ENCODE measurements at places on chromosomes 6 and 20. TPM values are rescaled to one million over a fixed set of nuclear protein-coding genes. Genes with fewer than 3 reads are reported as not detected.
A peak's percentile ranks its signal among the peaks of the same experiment; 100 is the strongest.

GRCh38 chr6:6686748-6687601, 98.5 kb downstream of the LY86 start:
- DNase-seq = peak; percentile 90

- DNase-seq = no peak
Observed at GRCh38 chr20:40203032-40203431, 486.0 kb downstream of the MAFB start.

DNA sequence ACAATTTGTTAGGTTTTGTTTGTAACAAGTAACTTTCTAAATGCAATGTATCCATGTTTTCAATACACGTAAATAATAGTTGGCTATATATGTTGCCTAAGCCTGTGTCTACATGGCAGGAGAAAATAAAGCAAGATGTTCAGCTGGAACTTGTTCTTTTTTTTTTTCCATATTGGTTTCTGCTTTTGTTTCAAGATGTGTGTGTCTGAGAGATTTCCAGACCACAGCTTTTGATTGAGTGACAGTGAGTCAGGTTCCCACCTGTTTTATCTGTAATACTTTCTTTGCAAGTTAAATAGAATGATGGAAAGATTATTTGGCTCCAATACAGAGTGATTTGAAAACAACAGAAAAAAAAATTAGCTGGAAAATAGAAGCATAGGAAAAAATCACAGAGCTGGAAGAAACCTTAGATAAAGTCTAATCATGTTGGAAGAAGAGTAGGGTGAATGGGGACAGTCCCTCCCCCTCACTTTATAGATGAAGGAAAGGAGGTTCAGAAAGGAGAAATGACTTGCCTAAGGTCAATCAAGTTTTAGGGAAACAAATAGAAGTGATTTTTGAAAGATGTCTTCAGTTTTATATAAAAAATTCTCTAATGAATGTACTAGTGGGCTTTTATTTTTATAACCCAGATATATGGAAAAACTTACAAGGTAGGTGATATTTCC, 150.9 kb upstream of the STMND1 start:
- no peak for DNase-seq

Gene NMBR
- 2.5 TPM for total RNA-seq

Gene SH3BGRL2
- 26.1 TPM for total RNA-seq

DNA sequence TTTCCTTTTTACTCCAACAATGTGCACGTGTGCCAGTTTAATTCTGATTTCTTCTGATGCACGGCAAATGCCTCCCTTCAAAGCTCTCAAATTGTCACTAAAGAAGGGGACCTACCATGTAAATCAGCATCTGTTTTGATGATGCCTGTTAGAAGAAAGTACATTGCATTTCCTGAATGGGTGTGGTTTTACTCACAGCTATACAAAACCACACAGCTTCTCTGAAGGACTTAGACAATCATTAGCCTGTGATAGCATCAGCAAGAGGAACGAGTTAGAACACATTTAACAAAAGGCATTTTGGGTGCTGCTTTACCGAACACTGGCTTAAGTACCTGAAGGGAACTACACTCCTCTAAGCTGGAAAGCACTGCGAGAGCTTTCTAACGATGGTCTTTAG, 109.4 kb downstream of the ATXN1 start:
- no peak for DNase-seq

Gene ATF6B
- 25.0 TPM for total RNA-seq

GRCh38 chr20:47412083-47412482, 55.6 kb upstream of the ZMYND8 start:
- DNase-seq = no peak

Gene MTHFD1L
- 15.1 TPM for total RNA-seq

DNA sequence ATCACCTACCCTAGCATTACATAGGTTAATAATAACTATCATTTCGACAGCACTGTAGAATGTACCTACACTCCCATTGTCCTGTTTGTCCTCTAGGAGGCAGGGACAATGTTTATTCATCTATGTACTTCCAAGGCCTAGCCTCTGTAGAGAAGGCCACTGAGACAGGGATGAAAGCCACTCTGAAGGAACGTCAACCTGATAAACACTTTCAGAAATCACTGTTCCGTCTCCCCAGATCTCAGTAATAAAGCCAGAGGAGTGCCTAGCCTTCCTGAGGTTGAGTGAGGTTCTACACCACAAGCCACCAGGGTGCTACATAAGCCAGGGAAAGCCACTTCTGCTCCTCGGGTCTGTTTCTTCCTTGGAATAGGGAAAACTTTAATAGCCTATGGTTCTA, 44.8 kb downstream of the POPDC3 start:
- DNase-seq = no peak
